ENCODE measurements at places on chromosomes 12 and 14. TPM values are rescaled to one million over a fixed set of nuclear protein-coding genes. Genes with fewer than 3 reads are reported as not detected.

DNA sequence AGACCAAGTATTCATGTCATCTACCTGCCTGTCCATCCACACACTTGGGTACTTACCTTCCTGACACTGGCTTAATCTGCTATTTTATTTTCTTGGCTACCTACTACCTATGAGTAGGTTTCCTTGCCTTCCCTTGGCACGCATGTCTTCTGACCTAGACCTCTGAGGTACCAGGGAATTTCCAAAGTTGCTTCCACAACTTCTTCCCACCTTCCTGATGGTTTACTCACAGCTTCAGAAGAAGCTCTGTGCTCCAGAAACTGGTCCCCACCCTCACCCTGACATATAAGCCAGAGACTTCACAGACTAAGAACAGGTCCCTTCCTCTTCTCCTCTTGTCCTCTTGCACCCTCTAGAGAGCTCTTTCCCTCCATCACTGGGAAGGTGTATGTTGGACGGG is 35.7 kb upstream of the DDX11 start:
- DNase-seq = no peak

GRCh38 chr14:56659964-56660551 is 80.5 kb downstream of the TMEM260 start:
- DNase-seq = peak; percentile 18

- DNase-seq = peak; percentile 70
Observed at GRCh38 chr12:65430571-65431306, 152.3 kb downstream of the MSRB3 start.

The ACOT2 gene
- 24.7 TPM for total RNA-seq

The TBX5 gene
- not detected for total RNA-seq

Measured in glomerular endothelial cell (primary cell).